Activated CD4-positive, alpha-beta T cell treated with anti-CD3 and anti-CD28 coated beads, Interleukin-2, amount 10 ng/mL, durations not matched to agents 24 days and 14 days (primary cell): ENCODE measurements at places on chromosomes 2 and 18.

DNA sequence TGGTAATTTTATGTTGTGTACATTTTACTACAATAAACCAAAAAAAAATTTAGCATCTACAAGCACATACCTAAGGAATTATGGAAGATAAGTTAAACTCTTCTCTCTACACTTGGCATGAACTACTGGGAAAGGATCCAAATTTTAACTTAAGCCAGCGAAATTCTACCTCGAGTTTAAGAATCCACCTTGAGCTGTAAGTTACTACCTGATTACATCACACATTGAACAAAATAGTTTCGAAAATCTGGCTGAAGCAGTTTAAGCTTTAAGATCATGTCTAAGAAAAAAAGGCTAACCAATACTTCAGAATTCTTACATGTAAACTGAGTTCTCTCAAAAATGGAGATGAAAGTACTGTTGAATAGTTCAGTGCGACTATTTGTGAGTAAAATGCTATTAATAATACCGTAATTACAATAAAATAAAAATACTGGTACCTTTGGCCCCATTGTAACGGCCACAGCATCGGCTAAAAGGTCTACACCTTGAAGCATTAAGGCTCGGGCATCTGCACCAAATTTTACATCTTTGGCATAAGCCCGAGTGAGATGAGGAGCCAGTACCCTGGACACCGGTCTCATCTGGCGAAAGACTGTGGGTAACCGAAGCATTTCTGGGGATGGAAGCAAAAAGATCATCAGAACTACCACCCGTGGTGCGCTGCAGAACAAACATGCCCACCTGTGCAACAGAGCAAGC, 1.3 kb downstream of the HSPD1 start:
- no peak for DNase-seq
- no peaks in the 10 kb centered on the region for H3K27me3 ChIP-seq
- peak overlapping the region; percentile 98 for H3K27ac ChIP-seq
- peak overlapping the region; percentile 95 for H3K4me3 ChIP-seq
- peaks cover 45% of the 10 kb centered on the region for H3K4me1 ChIP-seq

GRCh38 chr2:204315236-204315662, 230.0 kb upstream of the PARD3B start:
- H3K4me1 ChIP-seq: no peaks in the 10 kb centered on the region
- H3K27ac ChIP-seq: no peak overlapping the region
- H3K4me3 ChIP-seq: no peak overlapping the region
- DNase-seq: no peak

GRCh38 chr18:23563377-23564043, 22.8 kb downstream of the NPC1 start:
- no peak for DNase-seq
- H3K4me3 ChIP-seq: no peak overlapping the region
- H3K36me3 ChIP-seq: peaks cover 61% of the 10 kb centered on the region
- H3K4me1 ChIP-seq: peaks cover 10% of the 10 kb centered on the region

DNA sequence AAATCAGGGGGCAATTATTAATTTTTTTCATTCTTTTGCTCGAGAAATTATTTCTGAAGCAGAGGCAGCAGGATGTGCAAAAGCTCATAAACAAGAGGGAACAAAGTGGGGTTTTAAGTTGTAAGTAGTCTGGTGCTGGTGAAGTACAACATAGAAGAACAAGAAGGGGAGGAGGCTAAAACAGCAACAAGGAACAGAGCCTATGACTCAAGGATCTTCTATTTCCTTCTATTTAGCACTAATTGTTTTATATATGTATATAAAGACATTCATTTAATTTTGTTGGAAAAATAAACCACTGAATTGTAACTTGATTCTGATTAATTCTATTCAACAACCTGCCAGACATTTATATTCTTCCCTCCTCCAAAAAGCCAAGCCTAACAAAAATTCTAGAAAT, 35.0 kb downstream of the YES1 start:
- H3K36me3 ChIP-seq: peaks cover 8% of the 10 kb centered on the region
- H3K27me3 ChIP-seq: no peaks in the 10 kb centered on the region
- H3K4me3 ChIP-seq: no peak overlapping the region
- no peak overlapping the region for H3K27ac ChIP-seq

DNA sequence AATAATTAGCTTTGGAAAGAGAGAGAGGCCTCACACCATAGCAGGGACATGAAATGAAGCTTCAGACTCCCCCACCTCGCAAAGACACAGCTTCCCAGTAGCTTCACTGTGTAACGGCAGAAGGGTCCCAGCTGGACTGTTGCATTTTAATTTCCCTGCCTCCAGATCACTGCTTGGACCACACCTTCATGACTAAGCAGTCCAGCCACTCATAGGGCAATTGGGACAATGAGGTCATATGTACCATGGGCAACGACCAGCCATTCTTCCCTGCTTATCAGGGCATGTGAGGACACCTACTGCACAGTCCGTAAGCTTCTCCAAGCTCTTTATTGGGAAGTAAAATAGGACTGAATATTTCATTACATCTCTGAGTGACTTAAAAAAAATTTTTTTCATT, 183.0 kb downstream of the MREG start:
- H3K27ac ChIP-seq: no peak overlapping the region
- H3K4me3 ChIP-seq: no peak overlapping the region
- DNase-seq: no peak
- peaks cover 9% of the 10 kb centered on the region for H3K4me1 ChIP-seq
- H3K36me3 ChIP-seq: no peaks in the 10 kb centered on the region

- H3K4me1 ChIP-seq: peaks cover 2% of the 10 kb centered on the region
- no peaks in the 10 kb centered on the region for H3K36me3 ChIP-seq
- no peak overlapping the region for H3K27ac ChIP-seq
- no peak overlapping the region for H3K4me3 ChIP-seq
- H3K27me3 ChIP-seq: peaks cover 1% of the 10 kb centered on the region
These were observed 14.5 kb upstream of the SLC35F5 start for GRCh38 chr2:113770929-113771328.

GRCh38 chr18:34773961-34774766, 64.1 kb downstream of the DTNA start:
- no peak overlapping the region for H3K27ac ChIP-seq
- no peaks in the 10 kb centered on the region for H3K36me3 ChIP-seq
- no peak for DNase-seq
- no peaks in the 10 kb centered on the region for H3K4me1 ChIP-seq
- H3K27me3 ChIP-seq: peaks cover 6% of the 10 kb centered on the region

DNA sequence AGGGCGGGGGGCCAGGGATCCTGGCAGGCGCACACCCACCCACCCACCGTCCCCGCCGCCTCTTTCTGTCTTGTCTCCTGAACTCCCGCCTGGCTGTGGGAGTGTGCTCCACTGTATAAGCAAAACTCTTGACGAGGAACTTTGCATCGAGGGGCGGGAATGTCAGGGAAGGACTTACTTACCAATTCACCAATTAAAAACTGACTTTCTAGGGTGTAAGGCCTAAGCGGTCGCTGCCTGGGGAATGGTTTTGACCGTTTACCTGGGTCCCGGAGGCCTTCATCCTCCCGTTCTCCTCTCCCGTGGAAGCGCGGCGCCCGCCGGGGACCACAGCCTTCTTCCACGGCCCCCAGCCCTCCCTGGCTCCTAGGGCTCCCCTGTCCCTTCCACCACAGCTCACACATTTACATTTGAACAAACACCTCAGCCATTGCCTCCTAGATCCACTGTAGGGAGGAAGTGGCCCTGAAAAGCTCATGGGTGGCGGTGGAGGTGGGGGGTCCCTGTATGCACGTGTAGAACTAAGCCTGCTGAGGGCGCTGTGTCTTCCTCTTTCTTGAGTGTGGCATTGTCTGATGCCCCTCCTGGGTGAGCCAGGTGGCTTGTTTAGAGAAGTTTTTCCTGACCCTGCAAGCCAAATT, 8.9 kb downstream of the ASIC4 start:
- peaks cover 4% of the 10 kb centered on the region for H3K4me1 ChIP-seq
- no peak overlapping the region for H3K4me3 ChIP-seq
- no peak overlapping the region for H3K27ac ChIP-seq

GRCh38 chr2:5725794-5726463, 33.7 kb downstream of the SOX11 start:
- peaks cover 5% of the 10 kb centered on the region for H3K27me3 ChIP-seq
- no peak for DNase-seq
- no peaks in the 10 kb centered on the region for H3K4me1 ChIP-seq

DNA sequence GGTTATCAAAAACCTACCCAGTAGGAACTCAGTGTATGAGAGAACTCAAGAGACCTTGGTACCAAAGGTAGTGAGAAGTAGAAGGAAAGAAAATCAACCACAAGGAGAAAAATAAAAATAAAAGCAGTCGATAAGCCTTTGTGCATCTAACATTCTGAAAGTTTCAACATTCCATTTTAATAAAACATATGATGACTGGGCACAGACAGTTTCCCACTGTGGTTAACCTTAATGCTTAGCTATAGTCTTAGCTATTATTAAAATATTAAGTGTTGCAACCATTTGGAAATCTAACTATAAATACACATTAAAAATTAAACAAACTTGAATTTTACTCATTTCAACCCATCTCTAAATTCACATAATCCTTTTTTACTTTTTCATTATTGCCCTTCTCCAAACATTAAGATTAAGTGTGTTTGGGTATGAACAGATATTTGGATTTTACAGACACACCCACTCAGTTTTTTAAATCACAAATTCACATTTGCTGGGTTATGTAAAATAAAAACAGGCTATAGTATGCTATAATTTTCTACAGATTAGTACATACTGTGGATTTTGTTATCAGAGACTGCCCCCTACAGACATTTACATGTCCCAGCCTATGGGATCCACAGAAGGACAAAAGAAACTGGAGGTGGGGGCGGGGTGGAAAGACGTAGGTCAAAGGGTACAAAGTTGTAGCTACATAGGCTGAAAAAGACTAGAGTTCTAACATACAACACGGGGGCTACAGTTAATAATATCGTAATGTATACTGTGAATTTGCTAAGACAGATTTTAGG, 32.8 kb downstream of the SRBD1 start:
- H3K36me3 ChIP-seq: peaks cover 15% of the 10 kb centered on the region
- H3K27ac ChIP-seq: no peak overlapping the region
- H3K27me3 ChIP-seq: no peaks in the 10 kb centered on the region
- DNase-seq: peak; percentile 67
- H3K4me1 ChIP-seq: peaks cover 6% of the 10 kb centered on the region
- H3K4me3 ChIP-seq: no peak overlapping the region

DNA sequence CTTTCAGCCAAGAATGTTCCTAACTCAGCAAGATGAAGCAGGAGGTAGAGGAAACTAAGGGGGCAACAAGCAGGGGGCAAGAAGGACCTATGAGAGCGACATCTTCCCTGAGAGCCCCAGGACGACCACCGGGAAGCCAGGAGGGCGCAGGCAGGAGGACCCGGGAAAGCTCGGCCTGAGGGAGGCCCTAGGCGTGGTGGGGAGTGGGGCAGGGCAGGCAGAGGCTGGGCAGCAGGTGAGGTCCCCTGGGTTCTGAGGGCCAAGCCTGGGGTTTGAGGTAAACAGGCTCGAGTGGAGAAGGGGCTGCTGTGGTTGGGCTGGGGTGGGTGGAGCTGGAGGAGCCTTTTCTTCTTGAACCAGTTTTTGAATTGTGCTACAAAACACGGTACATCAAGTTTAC, 1.3 kb upstream of the ALPI start:
- DNase-seq: no peak
- no peaks in the 10 kb centered on the region for H3K4me1 ChIP-seq
- no peaks in the 10 kb centered on the region for H3K36me3 ChIP-seq
- no peak overlapping the region for H3K4me3 ChIP-seq

DNA sequence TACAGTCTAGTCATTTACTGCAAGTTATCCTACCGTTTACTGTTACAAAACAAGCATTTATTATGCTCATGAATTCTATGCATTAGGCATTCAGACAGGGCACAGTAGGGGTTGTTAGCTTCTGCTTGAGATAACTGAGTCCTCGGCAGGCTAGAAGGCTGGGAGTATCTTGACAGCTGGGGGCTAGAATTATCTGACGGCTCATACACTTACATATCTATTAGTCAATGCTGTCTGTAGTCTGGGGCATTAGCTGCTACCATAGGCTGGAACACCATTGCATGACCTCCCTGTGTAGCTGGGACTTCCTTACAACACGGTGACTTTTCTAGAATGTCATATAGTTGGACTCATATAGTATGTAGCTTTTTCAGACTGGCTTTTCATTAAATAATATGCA, 61.9 kb upstream of the ALK start:
- DNase-seq: no peak
- H3K27ac ChIP-seq: no peak overlapping the region
- no peaks in the 10 kb centered on the region for H3K36me3 ChIP-seq
- H3K4me1 ChIP-seq: no peaks in the 10 kb centered on the region
- H3K4me3 ChIP-seq: no peak overlapping the region

GRCh38 chr2:120764492-120764891, 28.8 kb downstream of the GLI2 start:
- DNase-seq: no peak
- no peaks in the 10 kb centered on the region for H3K36me3 ChIP-seq

- no peak for DNase-seq
- no peaks in the 10 kb centered on the region for H3K36me3 ChIP-seq
- H3K27me3 ChIP-seq: peaks cover 3% of the 10 kb centered on the region
- no peak overlapping the region for H3K4me3 ChIP-seq
These were observed 176.4 kb downstream of the ALK start for GRCh38 chr2:29744976-29745375.

- no peak overlapping the region for H3K27ac ChIP-seq
- H3K36me3 ChIP-seq: no peaks in the 10 kb centered on the region
These were observed 121.2 kb downstream of the SPP2 start for GRCh38 chr2:234171666-234172065.

DNA sequence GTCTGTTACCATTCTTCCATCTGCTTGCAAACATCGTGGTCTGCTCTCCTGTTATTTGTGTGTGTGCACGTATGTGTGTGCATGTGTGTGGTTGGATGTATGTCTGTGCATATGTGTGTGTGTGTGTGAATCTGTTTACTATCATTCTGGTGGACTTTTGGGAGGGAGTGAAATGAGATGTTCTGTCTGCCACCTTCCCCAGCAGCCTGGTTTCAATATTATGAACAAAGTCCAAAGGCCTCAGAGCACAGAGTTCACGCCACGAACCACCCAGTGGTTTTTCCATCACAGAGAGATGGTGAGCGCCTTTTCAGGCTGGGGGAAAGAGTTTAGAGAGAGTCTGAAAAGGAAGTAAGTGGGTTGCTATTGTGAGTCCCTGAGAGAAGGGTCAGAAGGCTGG, 67.1 kb upstream of the YWHAQ start:
- no peaks in the 10 kb centered on the region for H3K36me3 ChIP-seq
- peaks cover 2% of the 10 kb centered on the region for H3K27me3 ChIP-seq
- peaks cover 31% of the 10 kb centered on the region for H3K4me1 ChIP-seq
- peak; percentile 67 for DNase-seq
- peak overlapping the region; percentile 27 for H3K4me3 ChIP-seq

DNA sequence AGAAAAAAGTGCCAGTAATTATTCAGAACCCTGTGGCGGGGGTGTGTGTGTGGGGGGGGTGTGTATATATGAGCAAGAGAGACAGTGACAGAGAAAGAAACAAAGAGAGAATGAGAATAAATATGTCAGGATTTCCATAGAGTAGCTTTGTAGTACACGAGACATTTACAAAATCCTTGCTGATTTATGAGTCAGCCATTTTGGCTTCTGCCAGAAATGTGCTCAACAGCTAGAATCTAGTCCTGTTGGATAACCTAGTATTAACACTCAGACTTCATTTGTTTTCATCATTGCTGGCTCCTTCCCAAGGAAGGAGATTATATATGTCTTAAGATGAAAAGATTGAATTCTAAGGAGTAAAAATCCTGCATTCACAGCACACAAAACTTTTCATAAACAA, 140.5 kb upstream of the HNRNPA3 start:
- H3K4me1 ChIP-seq: no peaks in the 10 kb centered on the region
- DNase-seq: no peak
- no peak overlapping the region for H3K4me3 ChIP-seq
- H3K27ac ChIP-seq: no peak overlapping the region
- no peaks in the 10 kb centered on the region for H3K36me3 ChIP-seq

- DNase-seq: peak; percentile 88
- H3K4me1 ChIP-seq: peaks cover 70% of the 10 kb centered on the region
- H3K27ac ChIP-seq: peak overlapping the region; percentile 97
- H3K4me3 ChIP-seq: peak overlapping the region; percentile 88
- peaks cover 10% of the 10 kb centered on the region for H3K27me3 ChIP-seq
These were observed 111.8 kb downstream of the HDAC4 start for GRCh38 chr2:239288951-239289511.
